ENCODE measurements at places on chromosomes 7 and 10.

DNA sequence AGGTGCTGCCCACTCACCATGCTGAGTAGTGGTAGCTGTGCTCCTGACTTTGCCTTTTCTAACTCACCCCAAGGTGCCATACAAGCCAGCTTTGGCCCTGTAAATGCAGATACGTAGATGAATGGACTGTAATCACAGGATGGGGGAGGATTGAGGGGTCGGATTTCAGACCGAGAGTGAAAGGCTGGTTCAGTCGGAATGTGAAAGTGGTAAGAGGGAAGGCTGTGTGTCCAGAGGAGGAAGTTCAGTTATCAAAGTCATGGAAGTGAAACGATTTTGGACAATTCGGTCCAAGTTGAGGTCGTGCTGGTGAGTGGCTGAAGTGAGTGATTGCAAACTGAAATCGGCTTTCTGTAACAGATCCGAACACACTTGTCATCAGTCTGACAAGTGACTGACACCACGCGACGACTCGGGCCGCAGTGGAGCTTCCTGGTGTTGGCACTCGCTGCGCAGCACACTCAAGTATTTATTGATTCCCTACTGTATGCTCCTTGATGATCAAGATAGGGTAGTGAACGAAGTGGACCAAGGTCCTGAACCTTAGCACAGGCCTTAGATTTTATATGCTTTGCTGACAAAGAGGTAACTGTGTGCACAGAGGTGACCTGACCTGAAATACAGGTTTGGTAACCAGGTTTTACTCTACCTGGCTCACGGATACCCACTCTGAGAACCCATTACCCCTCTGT lies 10.5 kb downstream of the ZNF282 start:
- DNase-seq: no peak

- no peak for DNase-seq
Observed at GRCh38 chr7:131404226-131404911, 76.7 kb downstream of the MKLN1 start.

- no peak for DNase-seq
Observed at GRCh38 chr10:21614000-21614399, 80.0 kb downstream of the MLLT10 start.

- no peak for DNase-seq
Observed at GRCh38 chr7:44685723-44686122, 62.9 kb upstream of the ZMIZ2 start.

DNA sequence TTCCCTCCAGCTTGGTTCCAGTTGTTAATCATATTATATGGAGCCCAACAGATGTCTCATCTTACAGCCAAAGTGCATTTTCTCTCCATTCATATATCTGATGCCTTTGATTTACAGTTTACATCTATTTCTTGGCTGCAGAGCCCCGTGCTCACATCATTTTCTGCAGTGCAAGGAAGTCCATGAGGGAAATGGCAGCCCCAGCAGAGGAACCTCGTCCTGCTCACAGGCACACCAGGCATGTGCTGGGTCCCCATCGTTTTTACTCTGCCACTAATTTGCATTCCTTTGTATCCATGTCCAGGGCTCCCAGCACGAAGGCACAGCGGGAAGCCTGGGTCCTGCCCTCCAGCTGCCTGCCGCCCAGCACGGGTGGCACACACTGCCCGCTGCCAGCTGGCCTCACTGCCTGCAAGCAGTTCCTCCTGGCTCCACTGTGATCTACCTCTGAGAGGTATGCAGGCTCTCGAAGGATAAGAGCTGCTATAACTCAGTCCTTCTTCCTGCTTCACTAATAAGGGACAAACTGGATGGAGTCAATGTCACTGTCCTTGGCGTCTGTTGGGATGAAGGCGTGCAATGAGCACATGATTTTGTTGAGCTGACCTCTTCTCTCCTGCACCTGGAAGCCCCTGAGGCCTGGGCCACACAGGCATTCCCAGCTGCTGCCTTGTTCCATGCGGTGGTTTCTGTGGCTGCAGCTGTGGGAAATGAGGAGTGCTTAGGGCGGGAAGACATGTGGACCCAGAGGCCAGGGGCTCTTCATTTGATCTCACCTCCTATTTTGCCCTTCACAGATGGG lies 583.6 kb upstream of the MGMT start:
- DNase-seq: no peak

GRCh38 chr10:60535427-60535826 lies 145.8 kb upstream of the ANK3 start:
- no peak for DNase-seq

- no peak for DNase-seq
Observed at GRCh38 chr10:102919246-102919959, 1.3 kb downstream of the CNNM2 start.
